ENCODE measurements at places on chromosomes 6 and 20.

DNA sequence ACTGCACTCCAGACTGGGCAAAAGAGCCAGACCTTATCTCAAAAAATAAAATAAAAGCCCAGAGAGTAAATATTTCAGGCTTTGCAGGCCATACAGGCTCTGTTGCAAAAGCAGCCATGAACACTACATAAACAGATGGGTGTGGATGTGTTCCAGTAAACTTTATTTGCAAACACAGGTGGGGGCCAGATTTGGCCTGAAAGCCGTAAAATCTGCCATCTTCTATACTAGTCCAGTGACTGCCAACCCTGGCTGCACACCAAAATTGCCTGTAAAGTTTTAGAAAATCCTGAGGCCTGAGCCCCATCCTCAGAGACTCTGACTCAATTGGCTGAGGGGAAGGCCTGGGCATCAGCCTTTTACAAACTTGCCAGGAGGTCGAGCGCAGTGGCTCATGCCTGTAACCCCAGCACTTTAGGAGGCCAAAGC, 103.6 kb downstream of the ZMYND8 start:
- no peak for DNase-seq

DNA sequence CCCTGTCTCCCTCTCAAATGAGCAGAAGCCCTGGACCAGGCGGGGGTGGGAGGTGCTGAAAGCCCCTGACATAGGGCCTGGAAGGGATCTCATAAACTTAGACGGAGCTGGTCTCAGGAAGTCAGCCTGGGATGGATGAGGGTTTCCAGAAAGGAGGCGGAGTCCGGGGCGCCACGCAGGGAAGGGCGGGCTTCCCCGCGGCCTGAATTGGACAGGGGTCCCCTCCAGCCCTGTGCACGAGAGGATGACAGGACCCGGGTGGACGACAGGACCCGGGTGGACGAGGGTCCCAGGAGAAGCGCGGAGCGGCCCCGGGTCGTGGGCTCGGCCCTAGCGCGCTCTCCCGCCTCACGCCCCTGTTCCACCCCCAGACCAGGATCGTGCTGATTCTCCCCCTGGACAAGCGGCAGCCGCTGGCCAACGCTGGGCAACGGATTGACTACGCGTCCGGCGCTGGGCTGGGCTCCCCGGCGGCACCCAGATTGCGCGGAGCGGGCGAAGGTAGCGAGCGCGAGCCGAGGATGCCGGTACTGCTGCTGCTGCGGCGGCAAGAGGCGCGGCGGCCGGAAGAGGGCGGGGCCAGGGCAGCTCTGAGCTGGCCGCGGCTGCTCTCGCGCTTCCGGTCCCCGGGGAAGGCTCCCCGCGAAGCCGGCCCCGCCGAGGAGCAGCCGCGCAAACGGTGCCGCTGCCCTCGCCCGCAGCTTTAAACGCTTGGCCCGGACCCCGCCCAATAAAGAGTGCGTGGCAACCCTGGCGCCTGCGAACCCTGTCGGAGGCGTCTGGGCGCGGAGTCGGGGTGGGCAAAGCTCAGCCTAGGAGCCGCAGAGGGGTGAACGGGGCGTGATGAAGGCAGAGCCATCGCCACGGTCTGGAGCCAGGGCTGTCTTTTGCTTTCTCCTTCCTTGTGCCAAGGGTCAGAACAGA, 1.3 kb downstream of the C20orf144 start:
- DNase-seq: peak; percentile 91

DNA sequence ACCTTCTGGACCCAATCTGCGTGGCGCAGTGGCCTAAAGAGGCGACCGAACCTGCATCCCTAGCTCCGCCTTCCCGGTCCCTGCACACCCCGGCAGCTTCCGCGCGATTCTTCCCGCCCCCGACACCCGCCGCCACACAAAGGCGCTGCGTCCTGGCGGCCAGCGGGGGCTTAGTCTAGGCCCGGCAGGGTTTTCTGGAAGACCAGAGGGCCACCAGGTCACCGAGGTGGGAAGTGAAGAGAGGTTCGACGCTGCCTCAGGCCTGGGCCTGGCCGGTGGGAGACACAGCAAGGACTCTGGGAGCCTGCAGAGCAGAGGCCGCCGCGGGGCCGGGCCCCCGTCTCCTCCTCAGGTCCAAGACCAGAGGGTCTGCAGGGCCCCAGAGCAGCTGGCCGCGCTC, 154.9 kb downstream of the OR2B2 start:
- peak; percentile 71 for DNase-seq

DNA sequence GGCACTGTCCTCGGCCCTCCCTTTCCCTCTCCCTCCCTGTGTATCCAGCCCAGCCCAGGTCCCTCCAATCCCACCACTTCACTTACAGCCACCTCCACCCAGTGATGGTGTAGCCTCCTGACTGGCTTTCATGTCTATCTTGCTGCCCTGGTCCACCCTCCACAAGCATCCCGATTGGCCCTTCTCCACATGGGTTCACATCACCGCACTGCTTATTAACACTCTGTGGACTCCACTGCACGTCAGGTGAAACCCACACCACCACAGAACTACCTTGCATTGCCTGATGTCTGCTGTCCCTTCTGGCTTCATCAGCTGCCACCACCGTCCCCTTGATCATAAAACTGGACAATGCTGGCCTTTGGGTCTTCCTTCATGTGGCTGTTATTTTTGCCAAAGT, 220.4 kb upstream of the ARID1B start:
- DNase-seq: no peak

- DNase-seq: peak; percentile 41
These were observed 24.1 kb upstream of the MAP3K7 start for GRCh38 chr6:90610751-90611542.

DNA sequence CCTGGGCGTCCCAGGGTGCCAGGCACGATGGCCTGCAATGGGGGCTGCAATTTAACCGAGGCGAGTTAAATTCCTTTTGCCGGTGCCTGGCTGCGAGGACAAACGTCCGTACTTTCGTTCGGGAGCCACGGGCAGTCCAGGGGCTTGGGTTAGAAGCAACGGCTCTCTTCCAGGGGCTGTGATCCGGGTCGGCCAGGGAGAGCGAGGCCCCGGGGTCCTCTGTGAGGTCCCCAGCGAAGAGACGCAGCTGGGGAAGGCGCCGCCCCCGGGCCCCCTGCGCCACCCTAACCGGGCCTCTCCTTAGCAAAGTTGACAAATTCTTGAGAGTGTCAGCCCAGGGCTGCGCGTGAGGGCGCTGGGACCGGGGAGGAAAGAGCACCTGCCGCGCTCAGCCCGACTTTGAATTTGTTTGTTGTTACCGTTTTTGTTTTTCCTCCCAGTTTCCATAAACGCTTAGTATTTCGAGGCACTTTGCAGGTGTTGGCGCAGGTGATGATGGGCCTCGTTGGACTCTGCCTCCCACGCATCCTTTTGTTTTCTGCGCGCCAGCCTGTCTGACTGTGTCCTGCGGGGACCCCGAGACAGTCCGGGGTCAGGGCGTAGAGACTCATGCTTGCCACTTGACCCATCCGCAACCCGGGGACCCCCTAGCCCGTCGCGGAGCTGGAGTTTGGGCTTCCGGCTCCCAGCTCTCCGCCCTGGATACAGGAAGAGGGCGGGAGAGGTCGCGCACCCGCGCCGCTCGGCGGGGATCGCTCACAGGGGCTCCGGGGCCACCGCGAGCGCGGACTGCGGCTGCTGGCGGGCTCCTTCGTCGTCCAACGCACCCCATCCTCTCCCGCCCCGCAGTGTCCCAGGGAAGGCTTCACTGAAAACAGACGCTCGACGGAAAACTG, 5.8 kb downstream of the OLIG3 start:
- DNase-seq: peak; percentile 16

GRCh38 chr6:83369692-83370091, 61.2 kb downstream of the ME1 start:
- DNase-seq: no peak

DNA sequence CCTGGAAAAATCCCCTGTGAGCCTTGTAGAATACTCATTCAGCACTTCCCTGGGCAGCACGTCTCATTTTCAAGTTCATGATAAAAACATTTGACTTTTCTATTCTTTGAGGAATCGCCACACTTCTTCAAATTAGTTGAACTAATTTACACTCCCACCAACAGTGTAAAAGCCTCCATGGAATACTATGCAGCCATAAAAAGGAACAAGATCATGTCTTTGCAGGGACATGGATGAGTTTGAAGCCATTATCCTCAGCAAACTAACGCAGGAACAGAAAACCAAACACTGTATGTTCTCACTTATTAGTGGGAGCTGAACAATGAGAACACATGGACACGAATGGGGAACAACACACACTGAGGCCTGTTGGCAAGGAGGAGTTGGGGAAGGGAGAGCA, 102.0 kb upstream of the HEY2 start:
- no peak for DNase-seq

DNA sequence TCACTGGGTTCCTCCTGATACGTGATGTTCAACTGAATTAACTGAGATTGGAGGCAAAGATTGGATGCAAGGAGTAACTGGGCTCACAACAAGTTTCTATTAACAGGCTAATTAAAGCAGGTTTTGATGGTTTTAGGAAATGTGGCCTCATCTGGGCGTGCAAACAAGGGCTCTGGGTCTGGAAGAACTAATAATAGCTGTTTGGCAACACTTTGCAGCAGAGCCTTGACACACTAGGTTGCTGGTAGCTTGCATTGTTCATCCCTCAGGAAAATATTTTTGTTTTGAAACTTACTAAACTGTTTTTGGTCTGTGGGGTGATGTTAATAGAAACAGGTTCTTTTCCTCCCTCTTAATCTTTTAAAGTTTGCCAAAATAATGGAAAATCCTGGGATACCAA, 117.2 kb upstream of the CD93 start:
- DNase-seq: no peak

GRCh38 chr6:3372912-3373554, 83.8 kb downstream of the SLC22A23 start:
- DNase-seq: no peak

DNA sequence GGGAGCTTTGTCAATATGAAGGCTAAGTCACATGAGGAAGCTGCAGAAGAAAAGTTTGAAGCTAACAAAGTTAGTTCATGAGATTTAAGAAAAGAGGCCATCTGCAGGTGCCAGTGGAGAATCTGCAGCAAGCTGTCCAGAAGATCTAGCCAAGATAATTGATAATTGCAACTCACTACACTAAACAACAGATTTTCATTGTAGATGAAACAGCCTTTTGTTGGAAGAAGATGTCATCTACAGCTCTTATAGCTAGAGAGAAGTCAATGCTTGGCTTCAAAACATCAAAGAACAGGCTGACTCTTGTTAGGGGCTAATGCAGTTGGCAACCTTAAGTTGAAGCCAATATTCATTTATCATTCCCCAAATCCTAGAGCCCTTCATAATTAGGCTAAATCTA, 83.7 kb downstream of the RIN2 start:
- DNase-seq: no peak

DNA sequence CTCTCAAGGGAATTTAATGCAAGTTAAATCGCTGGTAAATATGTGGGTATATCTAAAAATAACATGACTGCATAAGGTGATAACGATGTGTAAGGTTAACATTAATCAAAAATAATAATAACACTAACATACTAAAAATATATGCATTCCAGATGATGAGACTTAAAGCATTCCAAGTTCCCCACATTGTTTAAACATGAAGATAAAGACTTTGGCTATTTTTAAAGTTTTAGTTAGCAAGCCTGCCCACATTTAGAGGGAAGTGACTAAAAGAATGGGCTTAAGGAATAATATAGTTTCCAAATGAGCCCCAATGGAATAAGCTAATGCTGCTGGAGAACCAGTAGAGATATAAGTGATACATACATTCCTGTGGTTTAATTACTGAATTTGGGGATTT, 941.3 kb downstream of the TBC1D32 start:
- no peak for DNase-seq

Measured in activated CD4-positive, alpha-beta T cell treated with anti-CD3 and anti-CD28 coated beads, Interleukin-2, Interleukin-6, amounts not matched to agents 100 ng/mL and 50 ng/mL, durations not matched to agents 16 hours and 8 hours (primary cell).